ENCODE measurements at places on chromosomes 1 and 21.

DNA sequence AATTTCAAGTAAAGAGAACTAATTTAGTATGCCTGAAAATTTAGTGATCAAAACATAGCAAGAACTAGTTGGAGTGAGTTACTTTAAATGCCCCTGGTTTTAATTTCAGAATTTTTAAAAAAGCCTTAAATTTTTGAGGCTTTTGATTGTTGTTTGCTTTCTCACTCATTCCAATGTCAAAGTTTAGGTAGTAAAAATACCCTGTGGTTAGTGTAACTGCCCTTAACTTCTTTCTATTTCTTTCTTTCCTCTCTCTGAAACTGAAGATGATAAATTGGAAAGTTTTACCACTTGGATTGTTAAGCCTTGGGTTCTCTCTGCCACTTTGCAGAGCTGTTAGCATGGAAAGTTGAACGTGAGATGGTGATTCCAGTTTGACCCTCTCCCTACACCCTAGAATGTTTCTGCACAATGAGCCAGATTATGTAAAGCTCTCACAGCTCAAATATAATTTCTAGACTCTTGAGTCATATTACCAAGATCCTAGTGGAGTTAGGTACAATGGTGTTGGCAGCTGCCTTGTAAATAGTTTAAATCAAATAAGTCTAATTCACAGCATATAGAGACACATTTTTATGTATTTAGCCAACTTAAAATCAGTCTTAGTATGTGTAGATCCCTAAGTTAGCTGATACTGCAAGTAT is 192.4 kb upstream of the SGIP1 start:
- DNase-seq, result no peak

DNA sequence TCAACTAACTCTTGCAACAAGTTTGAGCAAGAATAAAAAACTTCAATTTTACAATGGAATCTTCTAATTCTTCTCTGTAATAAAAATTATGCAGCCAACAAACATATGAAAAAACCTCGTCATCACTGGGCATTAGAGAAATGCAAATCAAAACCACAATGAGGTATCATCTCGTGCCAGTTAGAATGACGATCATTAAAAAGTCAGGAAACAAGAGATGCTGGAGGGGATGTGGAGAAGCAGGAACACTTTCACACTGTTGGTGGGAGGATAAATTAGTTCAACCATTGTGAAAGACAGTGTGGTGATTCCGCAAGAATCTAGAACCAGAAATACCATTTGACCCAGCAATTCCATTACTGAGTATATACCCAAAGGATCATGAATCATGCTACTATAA is 327.5 kb upstream of the LYPLAL1 start:
- DNase-seq, result no peak

- DNase-seq, result no peak
Observed at GRCh38 chr1:234585330-234586055, 24.5 kb downstream of the IRF2BP2 start.

GRCh38 chr21:18007121-18007520 is 188.0 kb upstream of the C21orf91 start:
- no peak for DNase-seq

- no peak for DNase-seq
Observed at GRCh38 chr1:35863881-35864625, 19.0 kb upstream of the AGO1 start.

GRCh38 chr1:115982400-115982799 is 6.1 kb downstream of the SLC22A15 start:
- DNase-seq, result no peak

DNA sequence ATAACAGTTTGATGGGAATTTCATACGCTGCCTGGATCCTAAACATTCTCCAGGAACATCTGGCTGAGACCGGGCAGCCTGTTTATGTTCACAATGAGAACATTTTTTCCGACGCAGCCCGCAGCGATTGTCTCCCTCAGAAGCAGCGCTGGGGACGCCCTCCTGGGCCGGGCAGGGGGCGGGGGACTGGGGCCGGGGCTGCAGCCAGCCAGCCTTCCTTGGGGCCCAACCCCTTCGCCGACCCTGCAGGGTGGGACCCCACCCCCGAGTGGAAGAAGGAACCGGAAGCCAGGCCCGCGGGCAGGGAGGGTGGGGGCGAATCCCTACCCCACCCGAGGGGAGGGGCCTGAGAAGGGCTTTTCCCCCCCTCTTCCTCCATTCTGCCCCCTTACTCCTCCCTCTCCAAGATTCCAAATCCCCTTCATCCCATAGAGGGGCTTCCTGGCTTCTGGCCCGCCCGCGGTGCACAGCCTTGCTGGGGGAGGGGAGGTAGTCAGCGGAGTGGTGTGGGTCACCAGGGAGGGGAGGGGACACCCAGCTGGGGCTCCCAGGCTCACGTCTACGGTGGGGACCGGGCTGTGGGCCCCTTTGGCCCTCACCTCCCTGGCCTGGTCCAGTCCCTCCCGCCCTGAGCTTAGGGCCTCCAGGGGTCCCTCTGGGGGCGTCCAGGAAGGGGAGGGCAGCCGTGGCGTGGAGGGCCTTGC is 60.6 kb downstream of the WNT9A start:
- DNase-seq, result peak; percentile 37

DNA sequence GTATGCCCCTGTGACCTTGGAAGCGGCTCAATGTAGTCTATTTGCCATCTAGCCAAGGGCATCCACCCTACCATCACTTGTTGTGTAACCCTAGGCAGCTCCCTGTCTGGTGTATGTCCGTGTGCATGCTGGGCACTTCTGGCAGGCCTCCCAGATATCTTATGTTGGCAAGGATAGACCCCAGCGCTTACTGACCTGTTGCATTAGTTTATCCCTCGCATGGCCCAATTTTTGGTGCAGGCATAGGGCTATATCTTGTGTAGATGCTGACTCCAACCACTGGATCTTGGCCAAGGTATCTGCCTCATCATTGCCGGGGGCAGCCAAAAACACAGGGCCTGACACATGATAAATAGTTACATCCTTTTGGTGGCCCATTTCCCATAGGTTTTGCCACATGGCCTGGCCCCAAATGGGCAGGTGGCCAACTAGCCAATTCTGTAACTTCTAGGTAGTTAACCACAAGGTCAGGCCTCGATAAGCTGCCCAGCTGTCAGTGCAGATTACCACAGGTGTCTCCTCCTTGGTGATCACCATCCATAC is 14.0 kb upstream of the TBX19 start:
- no peak for DNase-seq

- DNase-seq, result no peak
Observed at GRCh38 chr1:195188821-195189220, 1419.4 kb downstream of the KCNT2 start.

- no peak for DNase-seq
Observed at GRCh38 chr1:62800281-62800680, 16.3 kb downstream of the ATG4C start.

DNA sequence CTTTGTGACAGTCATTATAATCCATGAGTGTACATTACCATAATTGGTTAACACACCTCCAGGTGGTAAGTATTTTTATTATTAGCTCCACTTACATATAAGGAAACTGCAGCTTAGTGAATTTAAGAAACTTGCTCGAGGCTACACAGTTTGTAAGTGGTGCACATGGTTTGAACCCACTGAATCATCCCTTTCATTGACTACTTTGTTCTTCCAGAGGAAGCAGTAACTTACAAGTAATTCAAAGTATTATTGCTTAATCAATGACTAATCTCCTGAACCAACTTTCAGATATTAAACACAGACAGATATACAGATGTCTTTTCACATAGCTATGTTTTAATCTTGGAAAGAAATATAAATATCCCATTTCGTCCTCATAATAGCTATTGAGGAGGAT is 18.7 kb upstream of the CLDN8 start:
- DNase-seq, result no peak

- no peak for DNase-seq
Observed at GRCh38 chr1:32759997-32760623, 57.0 kb downstream of the YARS1 start.

- DNase-seq, result no peak
Observed at GRCh38 chr1:205449750-205450443, 5.9 kb downstream of the BLACAT1 start.

DNA sequence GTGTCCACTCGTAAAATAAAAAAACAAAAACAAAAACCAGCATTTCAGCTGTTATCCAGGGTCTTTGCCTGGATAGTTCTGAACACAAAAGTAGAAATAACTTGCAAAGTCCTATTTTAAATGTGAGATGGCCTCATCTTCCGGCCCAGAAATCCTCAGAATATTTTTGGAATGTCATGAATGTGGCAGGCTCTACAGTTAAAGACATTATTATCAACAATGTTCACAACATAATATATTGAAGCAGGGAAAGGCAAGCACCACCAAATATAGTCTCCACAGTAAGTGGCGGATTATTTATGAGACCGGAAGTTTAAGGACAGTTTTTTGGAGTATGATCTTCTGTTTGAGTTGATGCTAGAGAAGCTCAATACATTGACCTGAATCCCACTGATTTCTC is 1.2 kb upstream of the C1orf198 start:
- DNase-seq, result no peak

DNA sequence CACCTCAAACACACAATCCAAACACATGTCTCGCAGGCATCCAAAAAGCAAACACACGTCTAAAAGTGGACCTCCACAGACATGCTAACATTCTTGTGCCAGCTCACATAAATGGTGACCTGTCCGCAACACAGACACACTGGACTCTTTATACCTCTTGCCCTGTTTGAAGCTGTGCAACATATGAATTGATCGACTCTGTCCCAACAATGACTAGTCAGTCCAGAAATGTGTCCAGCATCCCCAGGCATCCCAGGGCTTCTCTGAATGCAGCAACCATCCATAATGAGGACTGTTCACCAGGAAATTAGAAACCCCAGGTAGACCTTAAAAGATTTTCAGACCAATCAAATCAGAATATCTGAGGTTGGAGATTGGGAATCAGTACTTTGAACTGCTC is 3.2 kb downstream of the DDR2 start:
- no peak for DNase-seq

- DNase-seq, result no peak
Observed at GRCh38 chr1:91428182-91428798, 23.7 kb upstream of the HFM1 start.

DNA sequence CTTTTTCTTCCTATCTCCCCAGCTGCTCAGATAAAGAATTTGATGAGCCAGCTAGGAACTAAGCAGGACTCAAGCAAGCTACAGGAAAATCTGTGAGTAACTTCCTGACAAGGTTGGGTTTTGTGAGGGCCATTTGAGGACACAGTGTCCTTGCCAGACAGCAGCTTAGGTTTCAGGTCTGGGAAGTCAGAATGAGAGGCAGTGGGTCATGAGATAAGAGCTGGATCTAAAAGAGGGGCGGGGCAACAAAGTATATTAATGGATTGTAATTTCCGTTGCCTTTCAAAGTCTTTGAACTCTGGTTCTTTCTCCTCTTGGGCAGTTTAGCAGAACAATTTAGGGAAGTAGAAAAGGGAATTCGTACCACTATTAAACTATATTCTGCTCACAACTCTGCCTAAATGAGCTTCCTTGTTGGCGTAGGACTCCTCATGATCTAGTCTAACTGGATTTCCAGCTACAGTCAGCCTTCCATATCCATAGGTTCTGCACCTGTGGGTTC is 16.6 kb downstream of the STX12 start:
- DNase-seq, result no peak

GRCh38 chr1:5992814-5993555 is 760 bp upstream of the NPHP4 start:
- DNase-seq, result no peak

DNA sequence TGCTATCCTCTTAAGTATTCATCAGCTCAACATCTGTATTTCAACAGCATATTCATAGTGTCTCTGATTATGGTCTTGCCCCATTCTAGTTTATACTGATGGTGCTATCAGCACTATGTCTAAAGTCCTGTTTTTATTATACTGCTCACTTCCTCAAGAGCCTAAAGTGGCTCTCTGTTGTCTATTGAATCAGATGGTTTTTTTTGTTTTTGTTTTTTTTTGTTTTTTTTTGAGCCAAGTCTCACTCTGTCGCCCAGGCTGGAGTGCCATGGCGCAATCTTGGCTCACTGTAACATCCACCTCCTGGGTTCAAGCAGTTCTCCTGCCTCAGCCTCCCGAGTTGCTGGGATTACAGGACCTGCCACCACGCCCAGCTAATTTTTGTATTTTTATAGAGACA is 6.1 kb downstream of the STX12 start:
- DNase-seq, result no peak

DNA sequence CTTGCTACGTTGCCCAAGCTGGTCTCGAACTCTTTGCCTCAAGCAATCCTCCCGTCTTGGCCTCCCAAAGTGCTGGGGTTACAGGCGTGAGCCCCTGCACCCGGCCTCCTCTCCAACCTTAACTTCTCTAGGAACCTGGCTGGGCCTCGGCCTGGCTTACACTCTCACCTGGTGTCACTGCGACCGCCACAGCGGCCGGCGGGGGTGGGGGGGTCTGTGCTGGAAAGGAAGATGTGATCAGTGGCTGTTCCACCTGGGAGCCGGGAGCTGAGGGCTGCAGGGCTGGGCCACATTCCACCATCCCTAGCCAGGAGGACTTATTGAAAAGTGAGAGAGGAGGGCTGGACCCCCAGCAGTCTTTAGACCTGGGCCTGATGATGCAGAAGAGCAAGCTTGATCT is 48.6 kb downstream of the HSPG2 start:
- no peak for DNase-seq

- DNase-seq, result no peak
Observed at GRCh38 chr1:7171168-7171567, 385.9 kb downstream of the CAMTA1 start.

DNA sequence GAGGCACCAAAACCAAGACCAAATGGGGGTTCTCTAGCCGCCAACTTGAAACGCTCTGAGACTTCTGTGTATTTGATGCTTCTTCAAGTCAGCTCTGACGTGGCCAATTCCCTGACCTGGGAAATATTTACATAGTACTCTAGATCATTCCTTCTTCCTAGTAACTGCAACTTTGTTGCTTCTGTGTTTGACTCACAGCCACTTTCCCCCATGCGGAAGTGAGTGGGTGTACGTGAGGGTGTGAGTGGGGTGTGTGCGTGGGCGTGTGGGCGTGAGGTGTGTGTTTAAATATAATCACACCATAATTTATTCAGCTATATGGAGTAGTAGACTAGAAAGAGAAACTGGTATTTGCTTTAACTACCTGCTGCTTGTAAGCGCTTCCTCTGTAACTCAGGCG is 111.0 kb downstream of the TAS1R2 start:
- DNase-seq, result no peak

DNA sequence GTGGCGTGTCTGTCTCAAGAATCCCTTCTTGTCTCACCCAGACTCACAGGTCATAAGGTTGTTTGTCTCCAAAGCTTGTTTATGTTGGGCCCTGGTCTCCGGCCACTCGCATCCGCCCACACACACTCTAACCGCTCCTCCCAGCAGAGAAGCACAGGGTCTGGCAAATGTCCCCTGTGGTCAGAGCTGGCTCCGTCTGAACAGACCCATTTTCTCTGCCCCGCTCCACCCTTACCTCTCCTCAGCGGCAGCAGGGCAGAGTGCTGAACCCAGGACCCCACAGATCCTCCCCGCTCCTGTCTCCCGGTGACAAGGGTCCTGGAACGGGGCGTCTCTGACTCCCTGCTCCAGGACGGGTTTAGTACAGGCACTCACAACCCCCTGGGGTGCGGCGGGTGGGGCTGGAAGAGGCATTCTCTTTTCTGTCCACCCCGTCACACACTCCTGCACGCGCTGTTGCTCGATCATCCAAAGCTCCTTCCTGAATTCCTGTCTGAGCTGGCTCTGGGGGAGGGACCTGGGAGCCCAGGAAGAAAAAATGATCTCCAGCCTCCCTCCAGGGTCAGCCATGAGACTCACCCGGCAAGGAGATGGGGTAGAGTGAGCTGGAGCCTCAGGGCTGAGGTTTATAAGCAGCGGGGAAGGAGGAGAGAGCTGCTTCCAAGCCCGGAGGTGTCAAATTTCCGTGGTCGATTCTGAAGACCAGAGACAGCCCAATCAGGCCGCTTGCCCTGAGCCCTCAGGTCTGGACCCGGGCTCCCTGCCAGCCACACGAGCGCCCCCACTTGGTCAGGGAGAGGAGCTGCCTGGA is at the start of gene S100A13:
Gene S100A13 (minus strand): TSS at position 602 of the 811 bp plus-strand sequence. CDS start 1,033 bp downstream, outside the sequence.
- DNase-seq, result no peak
